ENCODE measurements at places on chromosomes 12 and 14. TPM values are rescaled to one million over a fixed set of nuclear protein-coding genes. Genes with fewer than 3 reads are reported as not detected.

DNA sequence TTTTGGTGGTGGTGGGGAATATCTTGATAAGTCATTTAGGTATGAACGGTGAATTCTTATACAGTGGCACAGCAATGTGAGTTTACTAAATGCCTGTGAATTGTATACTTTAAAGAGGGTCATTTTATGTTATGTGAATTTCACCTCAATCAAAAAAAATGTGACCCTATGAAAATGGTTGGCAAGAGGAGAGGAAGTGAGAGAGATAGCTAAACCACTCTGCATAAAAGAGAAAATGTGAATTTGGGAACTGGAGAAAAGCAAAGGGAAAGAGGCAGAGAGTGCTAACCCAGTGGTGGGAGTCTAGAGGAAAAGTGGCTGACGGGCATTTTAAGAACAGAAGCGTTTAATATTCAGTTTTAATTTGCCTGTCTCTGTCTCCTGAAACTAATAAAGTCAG lies 93.8 kb downstream of the SLC38A6 start:
- no peak for DNase-seq

- no peak for DNase-seq
Measured at GRCh38 chr14:70654632-70655031, 12.9 kb downstream of the TTC9 start.

DNA sequence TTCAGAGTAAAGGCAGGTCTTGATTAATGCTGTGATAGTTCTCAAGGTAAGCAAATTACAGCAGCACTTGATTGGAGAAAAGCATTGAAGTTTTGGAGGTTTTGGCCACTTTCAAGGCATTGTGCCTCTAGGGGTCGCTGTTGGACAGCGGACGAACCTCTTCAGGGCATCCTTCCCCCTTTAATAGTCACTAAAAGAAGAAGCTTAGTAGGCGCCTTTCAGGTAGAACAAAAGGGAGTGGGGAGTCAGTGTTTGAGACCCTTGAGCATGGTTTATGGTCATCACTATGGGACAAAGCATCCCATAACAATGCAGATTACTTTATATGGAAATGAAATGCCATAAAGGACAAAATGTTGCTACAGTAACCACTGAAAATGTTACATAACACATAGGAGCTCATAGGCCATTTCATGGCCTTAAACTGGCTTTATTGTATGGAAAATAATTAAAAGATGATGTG lies 199.5 kb upstream of the DCN start:
- DNase-seq: peak; percentile 90

- DNase-seq: peak; percentile 6
Measured at GRCh38 chr14:101444116-101444515, 117.2 kb upstream of the DIO3 start.

GRCh38 chr12:87618199-87618598 lies 411.0 kb downstream of the C12orf50 start:
- DNase-seq: no peak

GRCh38 chr14:105168979-105169507 lies 467 bp upstream of the JAG2 start:
- DNase-seq: no peak

DNA sequence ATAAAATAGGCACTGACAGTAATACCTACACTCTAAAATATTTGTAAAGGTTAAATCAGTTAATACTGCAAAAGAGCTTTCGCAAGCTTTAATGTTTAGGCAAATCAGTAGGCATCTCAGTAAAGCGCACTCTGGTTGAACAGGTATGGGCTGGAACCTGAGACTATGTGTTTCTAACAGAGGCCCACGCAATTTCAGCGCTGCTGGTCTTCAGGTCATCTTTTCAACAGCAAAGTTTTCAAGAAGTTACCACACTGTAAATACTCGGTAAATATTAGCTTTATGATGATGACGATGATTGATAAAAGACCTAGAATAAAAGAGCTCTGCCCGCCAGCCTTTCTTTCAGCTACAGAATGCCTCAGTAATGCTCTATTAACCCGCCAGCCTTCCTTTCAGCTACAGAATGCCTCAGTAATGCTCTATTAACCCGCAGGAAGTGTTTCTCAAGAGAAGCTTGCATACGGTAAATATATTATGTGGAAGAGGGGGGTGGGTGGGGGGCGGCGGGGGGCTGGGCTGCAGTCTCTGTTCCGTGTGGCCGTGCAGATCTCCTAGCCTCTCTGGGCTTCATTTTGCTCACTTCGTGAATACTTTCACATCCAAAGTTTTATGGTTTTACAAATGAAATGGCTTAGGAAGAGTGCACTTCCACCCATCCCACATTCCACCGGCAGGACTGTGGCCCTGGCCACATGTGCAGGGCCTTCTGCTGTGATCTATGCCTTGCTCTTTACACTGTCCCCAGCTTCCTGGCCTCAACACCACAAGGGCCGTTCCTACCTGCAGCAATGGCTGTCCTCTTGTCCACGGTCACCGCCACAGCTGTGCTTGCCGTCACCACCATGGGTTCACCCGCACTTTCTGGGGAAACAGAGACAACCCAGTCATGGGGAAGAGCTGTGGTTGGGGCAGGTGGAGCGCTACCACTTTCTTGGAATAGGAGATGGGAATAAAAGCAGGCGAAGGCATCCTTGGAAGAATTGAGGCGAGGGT lies 19.9 kb downstream of the LRTM2 start:
- no peak for DNase-seq

- DNase-seq: no peak
Measured at GRCh38 chr12:97630875-97631274, 168.3 kb downstream of the RMST start.

- DNase-seq: no peak
Measured at GRCh38 chr14:71142375-71143038, 235.2 kb downstream of the PCNX1 start.

GRCh38 chr12:6925540-6926279 lies 2.0 kb upstream of the ATN1 start:
- DNase-seq: peak; percentile 88

DNA sequence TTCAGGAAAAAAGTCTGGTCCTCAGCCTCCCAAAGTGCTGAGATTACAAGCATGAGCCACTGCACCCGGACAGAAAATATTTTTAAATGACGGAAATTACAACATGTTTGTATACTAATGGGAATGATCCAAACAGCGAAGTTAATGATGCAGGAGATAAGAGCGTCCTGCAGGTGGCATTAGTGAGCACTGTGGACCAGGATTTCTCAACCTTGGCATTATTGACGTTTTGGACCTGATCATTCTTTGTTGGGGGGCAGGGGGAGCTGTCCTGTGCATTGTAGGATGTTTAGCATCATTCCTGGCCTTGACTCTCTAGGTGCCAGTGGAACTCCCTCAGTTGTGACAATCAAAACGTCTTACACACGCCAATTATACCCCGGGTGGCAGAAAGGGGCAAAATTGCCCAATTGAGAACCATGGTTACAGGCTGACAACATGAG lies 34.1 kb downstream of the SCFD1 start:
- peak; percentile 49 for DNase-seq

DNA sequence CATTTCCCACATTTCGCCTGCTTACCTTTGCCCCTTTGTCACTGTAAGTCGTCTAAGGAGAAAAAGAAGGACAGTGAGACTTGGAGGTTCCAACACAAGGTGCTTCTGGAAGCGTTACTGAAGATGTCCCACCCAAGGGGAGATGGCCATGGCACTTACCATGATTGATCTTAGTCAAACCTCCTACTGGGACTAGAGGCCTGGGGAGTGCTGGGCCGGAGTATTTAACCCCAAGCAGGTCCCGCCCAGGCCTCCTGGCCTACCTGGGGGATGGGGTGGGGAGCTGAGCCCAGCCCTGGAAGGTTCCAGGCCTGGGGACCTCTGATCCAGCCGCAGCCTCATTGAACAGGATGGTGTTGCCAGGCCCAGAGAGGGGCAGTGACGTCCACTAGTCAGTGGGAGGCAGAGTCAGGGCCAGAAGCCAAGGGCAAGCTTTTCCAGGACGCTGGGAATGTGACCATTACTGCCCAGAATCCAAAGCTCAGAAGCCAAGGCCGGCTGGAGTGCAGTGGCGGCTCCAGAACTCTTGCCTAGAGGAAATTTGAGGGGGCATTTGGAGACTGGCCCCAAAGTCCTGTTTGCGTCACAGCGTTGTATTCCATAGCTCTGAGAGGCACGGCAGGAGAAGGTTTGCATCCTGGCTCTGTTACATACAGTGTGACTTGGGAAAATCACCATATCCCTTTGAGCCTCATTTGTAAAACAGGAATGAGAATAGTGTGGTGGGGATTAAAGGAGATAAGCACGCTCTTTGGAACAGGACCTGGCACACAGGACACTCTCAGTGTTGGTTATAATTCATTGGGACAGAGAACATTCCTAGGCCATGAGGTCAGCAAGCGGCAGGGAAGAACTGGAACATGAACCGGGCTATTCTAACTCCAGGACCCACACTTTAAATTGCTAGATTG lies at the start of gene HPD:
TSS of gene HPD (minus strand) at position 198 of the 911 bp plus-strand sequence. CDS start at position 162, 36 bp downstream.
- DNase-seq: no peak

DNA sequence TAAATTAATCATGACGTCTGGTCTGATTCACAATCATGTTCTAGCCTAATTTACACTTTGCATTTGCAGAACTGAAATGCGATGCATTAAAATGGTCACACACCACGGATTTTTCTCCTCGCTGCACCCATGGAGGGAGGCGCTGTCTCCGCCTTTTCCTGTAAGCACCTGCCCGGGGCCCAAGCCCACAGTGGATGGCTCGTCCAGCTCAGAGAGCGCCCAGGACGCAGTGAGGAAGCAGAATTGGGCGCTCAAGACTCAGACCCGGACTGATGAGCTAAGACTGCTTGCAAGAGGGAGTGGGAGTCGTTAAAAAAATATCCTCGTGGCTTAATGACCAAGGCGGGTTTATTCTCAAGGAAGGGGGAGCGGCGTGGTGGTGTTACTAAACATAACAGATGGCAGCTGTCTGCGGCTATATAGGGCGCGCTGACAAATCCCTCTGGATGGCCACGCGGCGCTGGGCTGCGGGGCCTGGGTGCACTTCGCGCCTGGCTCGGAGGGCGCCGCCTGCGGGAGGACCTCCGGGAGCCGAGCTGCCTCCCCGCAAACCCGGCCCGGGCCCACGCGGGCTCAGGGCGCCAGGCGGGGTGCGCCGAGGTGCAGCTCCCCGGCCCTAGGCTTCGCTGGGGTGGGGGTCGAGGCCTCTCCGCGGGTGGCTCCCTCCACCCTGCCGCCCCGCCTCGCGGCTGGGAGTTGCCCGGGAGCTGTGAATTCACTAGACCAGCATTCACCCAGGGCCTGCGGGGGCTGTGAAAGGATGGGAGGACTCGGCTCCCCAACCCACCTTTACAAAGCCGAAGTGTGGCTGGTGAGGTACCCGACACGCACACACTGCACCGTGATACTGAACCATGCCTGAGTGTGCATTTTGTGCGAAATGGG lies 78.7 kb downstream of the PPM1A start:
- DNase-seq: peak; percentile 34

DNA sequence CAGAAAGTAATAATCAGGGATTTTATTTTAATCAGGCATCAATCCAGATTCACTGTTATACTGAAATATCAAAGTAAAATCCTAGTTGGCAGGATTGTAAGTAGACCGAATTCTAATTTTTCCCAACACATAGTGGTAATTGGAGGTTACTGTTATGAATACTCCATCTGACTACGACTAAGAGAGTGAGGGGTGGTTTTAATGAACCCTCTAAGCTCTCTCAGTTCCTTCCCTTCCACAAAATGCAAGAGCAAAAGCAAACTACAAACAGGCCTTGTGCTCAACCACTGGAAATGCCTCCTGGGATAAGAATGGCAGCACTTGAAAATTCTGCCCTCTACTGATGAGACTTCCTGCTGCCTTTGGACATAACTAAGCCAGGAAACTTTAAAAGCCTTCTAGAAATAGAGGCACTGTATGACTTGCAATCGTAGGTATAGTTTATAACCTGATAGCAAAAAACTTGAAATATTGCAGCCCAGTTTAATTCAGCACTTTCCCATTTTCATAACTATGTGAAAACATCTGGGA lies 184.8 kb downstream of the SLC16A7 start:
- peak; percentile 53 for DNase-seq

DNA sequence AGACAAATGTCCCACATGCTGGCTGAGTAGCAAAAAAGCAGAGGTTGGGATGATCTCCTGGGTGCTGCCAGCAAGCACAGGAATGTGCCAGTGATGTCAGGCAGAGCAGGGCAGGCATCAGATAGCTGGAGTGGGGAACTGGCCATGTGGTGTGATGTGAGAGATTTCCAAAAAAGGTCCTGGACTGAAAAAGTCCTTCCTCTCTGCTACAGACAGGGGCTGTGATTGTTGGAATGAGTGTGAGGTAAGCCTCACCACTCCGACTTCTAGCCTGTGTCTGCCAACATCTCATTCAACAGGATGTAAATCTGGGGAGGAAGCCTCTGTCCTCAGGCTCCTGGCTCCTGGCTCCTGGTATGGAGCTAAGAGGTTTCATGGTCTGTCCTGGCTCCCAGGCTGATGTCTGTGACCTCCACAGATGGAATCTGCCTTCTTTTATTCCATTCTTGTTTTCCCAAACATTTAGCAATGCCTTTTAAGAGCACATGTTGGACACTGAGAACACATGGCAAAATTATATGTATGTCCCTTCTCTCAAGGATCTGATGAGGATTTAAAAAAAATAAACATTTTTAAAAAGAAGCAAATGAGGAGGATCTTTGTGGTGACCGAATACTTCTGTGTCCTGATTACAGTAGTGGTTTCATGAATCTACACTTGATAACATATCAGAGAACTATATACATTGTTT lies 50.1 kb upstream of the STK38L start:
- DNase-seq: no peak

- DNase-seq: no peak
Measured at GRCh38 chr12:75205558-75205957, 4.1 kb downstream of the KCNC2 start.

DNA sequence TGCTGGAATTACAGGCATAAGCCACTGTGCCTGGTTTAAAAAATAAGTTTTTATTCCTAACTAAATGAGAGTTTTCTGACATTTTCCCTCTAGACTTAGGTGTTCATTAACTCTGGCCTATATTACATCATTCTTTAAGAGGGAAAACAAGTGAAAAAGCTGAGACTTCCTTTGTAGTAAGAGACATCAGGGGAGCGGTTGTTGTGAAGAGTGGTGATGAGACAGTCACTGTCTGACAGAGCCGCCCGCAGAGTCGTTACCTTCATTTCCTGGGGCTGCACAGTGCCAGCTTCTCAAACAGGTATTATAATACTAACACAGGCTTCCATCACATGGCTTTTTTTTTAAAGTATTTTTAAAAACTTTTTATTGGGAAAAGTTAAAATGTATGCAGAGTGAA lies 19.7 kb upstream of the TDRD9 start:
- DNase-seq: no peak

DNA sequence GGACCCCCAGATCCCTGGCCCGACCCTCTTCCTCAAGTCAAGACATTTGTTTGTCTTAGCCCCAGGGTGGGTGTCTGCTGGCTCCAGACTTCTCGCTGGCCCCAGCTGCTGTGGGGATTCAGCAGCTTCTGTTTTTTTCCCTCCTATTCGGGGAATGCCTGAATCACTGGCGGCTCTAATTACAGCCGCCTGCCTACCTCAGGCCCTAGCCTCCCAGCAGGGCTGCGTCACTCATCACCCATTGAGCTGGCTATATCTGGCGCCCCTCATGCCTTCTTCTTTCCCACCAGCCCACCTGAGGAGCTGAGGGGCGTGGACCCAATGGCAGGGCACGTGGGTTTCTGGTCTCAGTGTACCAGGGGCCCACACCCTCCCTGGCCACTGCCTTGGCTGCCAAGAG lies 10.1 kb downstream of the KRT80 start:
- no peak for DNase-seq

GRCh38 chr12:96493106-96493505 lies 3.7 kb downstream of the CFAP54 start:
- DNase-seq: no peak

Gene TOGARAM1
- total RNA-seq: 4.9 TPM

Gene TMTC1
- total RNA-seq: 0.38 TPM

Gene SYT10
- not detected for total RNA-seq

Gene SIRT4
- total RNA-seq: 0.05 TPM

Gene CPM
- not detected for total RNA-seq
